ENCODE measurements at places on chromosomes 6 and 20.

DNA sequence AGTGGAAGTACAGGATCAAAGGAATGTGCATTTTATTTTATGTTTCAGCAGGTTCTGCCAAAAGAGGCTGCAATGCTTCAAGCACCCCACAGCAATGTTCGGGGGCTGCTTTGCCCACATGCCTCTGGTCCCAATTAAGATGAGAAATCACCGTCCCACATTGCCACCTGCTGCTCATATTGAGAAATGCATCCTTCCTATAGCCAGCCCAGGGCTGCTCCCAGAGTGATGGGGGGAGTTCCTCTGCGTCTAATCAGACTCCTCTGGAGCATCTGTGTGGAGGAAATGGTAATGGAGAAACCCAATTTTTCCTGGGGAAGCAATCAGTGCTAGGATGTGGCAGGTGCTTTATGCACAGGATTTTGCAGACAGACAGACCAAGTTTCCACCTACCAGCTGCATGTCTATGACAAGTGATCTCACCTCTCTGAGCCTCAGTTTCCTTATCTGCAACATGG lies 33.7 kb downstream of the PTGIS start:
- DNase-seq: peak; percentile 81

GRCh38 chr6:10300071-10300470 lies 114.8 kb downstream of the TFAP2A start:
- DNase-seq: no peak

- no peak for DNase-seq
Observed at GRCh38 chr6:154653385-154653784, 79.8 kb upstream of the SCAF8 start.

GRCh38 chr6:37934276-37934675 lies 114.7 kb downstream of the ZFAND3 start:
- DNase-seq: no peak

DNA sequence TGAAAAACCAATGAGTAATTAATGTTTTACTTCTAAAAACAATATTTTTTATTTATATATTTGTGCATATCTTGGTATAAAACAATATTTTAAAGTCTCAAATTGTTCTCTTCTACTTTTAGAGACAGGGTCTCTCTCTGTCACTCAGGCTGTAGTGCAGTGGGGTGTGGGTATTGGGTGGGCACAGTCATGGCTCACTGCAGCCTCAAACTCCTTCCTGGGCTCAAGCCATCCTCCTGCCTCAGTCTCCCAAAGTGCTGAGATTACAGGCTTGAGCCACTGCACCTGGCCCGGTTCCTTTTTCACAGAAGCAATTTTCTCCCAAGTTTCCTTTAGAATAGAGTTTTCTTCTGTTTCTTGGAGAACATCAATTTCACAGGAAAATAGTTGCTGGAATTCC lies 102.8 kb downstream of the TMEM242 start:
- no peak for DNase-seq
